HepG2 (cell line): ENCODE measurements at places on chromosomes 3 and 15. TPM values are rescaled to one million over a fixed set of nuclear protein-coding genes. Genes with fewer than 3 reads are reported as not detected.

Gene FXR1
- 132 and 205 TPM in 2 replicates for total RNA-seq

Gene BDH1
- 21.2 and 26.9 TPM in 2 replicates for total RNA-seq

DNA sequence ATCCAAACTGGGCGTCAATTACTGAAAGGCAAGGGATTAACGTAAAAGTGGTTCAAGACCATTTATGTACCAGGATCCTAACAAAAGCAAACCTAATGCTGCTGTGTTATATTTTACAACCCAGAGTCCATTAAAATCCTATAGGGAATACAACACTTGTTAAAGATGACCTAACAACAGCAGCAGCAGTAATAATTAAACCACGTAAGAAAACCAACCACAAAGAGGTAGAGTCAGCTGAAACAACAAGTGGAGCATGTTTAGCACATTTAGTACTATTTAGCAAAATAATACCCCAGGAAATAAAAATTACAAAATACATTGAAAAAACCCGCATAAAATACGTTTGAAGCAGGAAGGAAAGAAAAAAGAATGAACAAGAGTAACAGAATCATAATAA is 82.1 kb upstream of the AGBL1 start:
- no peaks in the 10 kb centered on the region for H3K27me3 ChIP-seq
- H3K27ac ChIP-seq = no peak overlapping the region
- no peaks in the 10 kb centered on the region for H3K4me1 ChIP-seq
- H3K36me3 ChIP-seq = no peaks in the 10 kb centered on the region

Gene FAM98B
- total RNA-seq = 4.7 and 8.1 TPM in 2 replicates

Gene ZPLD1
- not detected in 2 replicates for total RNA-seq

Gene SEMA5B
- total RNA-seq = not detected in 2 replicates

Gene ASB14
- not detected in 2 replicates for total RNA-seq

Gene CCR1
- total RNA-seq = not detected in 2 replicates

Gene ARL6IP5
- total RNA-seq = 19.6 and 29.6 TPM in 2 replicates

DNA sequence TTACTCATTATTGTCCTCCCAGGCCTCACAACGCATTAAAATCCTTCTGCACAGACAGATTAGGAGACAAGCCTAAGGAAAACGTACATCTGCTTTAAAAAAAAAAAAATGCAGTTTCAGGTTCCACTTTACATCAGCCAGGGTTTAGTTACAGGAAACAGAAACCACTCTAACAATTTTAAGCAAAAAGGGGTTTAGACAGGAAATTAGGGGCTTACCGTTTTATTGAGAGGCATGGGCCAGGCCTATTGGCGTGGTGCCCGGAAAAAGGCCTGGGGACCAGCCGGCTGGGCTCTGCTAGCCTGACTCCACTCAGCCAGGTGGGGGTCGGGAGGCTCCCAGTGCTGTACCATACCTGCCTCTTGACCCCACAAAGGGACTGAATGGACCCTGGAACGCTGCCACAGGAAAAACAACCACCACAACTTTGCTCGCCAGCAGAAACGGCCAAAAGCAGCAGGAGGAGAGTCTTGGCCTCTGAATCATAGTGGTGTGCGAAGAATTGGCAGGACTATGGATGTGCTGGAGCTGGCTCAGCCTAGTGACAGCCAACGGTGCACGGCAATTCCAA is 124.3 kb downstream of the CHSY1 start:
- peak; percentile 24 for DNase-seq
- H3K36me3 ChIP-seq = no peaks in the 10 kb centered on the region
- no peak overlapping the region for H3K27ac ChIP-seq

GRCh38 chr3:71035314-71035713 is 548.2 kb downstream of the FOXP1 start:
- H3K4me3 ChIP-seq = no peak overlapping the region
- H3K27ac ChIP-seq = peak overlapping the region; percentile 14
- H3K4me1 ChIP-seq = peaks cover 26% of the 10 kb centered on the region
- H3K27me3 ChIP-seq = no peaks in the 10 kb centered on the region
- DNase-seq = no peak

Gene IL5RA
- total RNA-seq = not detected in 2 replicates

Gene PIGX
- 19.2 and 21.3 TPM in 2 replicates for total RNA-seq

Gene ANKRD63
- total RNA-seq = not detected in 2 replicates

- H3K27me3 ChIP-seq = no peaks in the 10 kb centered on the region
- peak; percentile 92 for DNase-seq
- no peaks in the 10 kb centered on the region for H3K36me3 ChIP-seq
- peak overlapping the region; percentile 67 for H3K4me3 ChIP-seq
Measured at GRCh38 chr3:129224984-129225393, 24.4 kb upstream of the COPG1 start.

Gene FAH
- 75.0 and 94.1 TPM in 2 replicates for total RNA-seq

DNA sequence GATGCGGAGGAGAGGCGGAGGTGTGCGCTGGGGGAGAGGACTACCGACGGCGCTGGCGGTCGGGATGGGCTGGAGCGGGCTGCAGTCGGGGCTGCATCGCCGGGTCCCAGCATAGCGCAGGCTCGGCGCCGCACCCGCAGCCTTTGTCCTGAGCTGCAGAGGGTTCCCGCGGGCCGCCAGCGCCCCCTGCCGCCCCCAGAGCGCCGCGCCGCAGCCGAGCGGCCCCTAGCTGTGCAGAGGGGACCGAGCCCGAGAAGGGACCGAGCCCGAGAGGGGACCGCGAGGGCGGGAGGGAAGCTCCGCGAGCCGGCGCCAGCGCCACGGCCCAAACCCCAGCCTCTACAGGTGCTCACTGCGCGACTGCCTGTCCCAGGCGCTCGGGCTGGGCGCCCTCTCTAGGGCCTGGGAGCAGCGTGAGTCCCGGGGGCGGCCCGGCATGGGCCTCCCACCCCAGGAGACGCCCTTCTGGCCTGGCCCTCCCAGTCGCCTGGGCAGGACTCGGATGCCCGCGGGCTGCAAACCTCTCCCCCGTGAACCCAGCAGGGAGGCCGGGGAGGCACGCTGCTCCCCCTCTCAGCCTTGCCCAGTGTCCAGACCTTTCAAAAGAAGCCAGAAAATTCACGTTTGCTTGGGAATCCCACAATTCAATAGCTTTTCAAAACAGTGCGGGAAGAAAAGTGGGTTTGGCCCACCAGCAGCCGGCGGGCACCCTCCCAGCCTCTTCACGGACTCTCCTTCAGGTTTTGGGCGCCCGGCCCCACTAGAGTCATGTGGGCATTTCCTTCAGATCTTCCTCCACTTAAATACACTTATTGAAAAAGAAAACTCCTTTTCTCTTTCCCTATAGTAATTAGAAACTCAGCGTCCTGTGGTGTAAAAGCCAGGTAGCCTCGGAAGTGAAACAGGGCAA is 134.7 kb downstream of the TPRA1 start:
- H3K27me3 ChIP-seq = peaks cover 66% of the 10 kb centered on the region; the same call in 2 of the 3 replicates
- H3K36me3 ChIP-seq = no peaks in the 10 kb centered on the region
- no peaks in the 10 kb centered on the region for H3K4me1 ChIP-seq
- no peak overlapping the region for H3K27ac ChIP-seq
- peak; percentile 41 for DNase-seq
- no peak overlapping the region for H3K4me3 ChIP-seq

GRCh38 chr3:150238995-150239619 is 169.0 kb upstream of the TSC22D2 start:
- H3K27ac ChIP-seq = no peak overlapping the region
- peak; percentile 25 for DNase-seq

DNA sequence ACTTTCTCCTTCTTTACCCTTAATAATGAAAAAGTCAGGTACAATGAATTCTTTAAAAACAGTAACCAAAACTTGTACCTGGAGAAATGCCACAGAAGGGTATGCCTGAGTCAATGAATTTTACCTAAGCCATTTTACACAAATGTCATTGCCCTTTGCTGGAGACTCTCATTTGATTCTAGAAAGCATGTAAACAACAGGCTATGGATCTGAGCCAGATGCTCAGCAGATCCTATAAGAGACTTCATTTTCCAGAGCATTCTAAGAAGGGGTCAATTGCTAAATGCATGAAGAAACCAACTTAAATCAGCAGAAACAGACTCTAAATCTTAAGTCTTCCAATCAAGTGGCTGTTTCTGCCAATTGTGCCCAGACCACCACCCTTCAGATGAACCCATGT is 83.8 kb upstream of the GALNT15 start:
- no peak overlapping the region for H3K4me3 ChIP-seq
- no peaks in the 10 kb centered on the region for H3K4me1 ChIP-seq
- no peak for DNase-seq
- no peaks in the 10 kb centered on the region for H3K36me3 ChIP-seq
- no peaks in the 10 kb centered on the region for H3K27me3 ChIP-seq

GRCh38 chr3:131738095-131738494 is 235.3 kb upstream of the MRPL3 start:
- no peak overlapping the region for H3K27ac ChIP-seq
- H3K4me3 ChIP-seq = no peak overlapping the region
- no peak for DNase-seq
- H3K36me3 ChIP-seq = no peaks in the 10 kb centered on the region
- H3K27me3 ChIP-seq = no peaks in the 10 kb centered on the region; the same call in 1 of the 2 replicates

DNA sequence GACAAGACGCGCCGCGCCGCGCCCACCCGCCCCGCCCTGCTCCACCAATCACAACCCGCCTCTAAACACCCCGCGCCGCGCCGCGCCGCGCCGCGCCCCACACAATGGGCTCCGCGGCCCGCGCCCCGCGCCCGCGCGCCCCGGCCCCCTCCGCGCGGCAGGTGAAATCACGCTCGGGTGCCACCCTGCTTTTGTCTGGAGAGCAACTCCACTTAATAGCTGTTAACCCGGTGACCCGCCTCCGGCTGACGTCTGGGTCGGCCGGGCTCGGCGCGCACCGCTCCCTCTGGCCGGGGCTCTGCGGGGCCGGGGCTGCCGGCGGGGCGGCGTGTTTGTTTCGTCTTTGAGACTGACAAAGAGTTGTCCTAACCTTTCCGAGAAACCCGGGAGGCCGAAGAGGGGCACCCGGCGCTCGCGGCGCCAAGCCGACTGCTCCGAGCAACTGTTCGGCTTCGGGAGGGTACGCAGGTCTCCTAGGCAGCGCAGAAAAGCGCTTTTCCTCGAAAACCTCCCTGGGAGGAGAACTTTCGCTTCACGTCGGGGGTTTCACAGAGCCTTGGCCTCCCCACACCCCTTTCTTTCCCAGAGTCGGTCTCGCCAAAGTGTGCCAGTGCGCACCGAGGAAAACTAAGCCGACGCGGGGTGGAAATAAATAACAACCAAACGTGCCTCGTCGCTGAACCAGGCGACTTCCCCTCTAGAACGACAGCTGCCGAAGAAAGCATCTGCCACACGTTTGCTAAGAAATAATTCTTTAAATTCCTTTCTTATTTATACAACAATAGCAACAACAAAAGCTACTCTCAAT is 518.4 kb downstream of the FOXP1 start:
- DNase-seq = peak; percentile 45
- peak overlapping the region; percentile 90 for H3K27ac ChIP-seq
- no peaks in the 10 kb centered on the region for H3K27me3 ChIP-seq
- H3K36me3 ChIP-seq = no peaks in the 10 kb centered on the region
- H3K4me1 ChIP-seq = peaks cover 75% of the 10 kb centered on the region

Gene TOMM70
- total RNA-seq = 77.2 and 95.2 TPM in 2 replicates

Gene SOX2
- total RNA-seq = not detected in 2 replicates

Gene ESYT3
- total RNA-seq = 0.79 and 4.1 TPM in 2 replicates

GRCh38 chr15:100220058-100220768 is 121.6 kb downstream of the ADAMTS17 start:
- no peak overlapping the region for H3K4me3 ChIP-seq
- H3K36me3 ChIP-seq = no peaks in the 10 kb centered on the region
- DNase-seq = no peak
- H3K4me1 ChIP-seq = peaks cover 18% of the 10 kb centered on the region
- 0 out of 3 replicates have a peak, but pooled peaks cover 3% of the 10 kb centered on the region for H3K27me3 ChIP-seq

Gene STAC
- not detected in 2 replicates for total RNA-seq

DNA sequence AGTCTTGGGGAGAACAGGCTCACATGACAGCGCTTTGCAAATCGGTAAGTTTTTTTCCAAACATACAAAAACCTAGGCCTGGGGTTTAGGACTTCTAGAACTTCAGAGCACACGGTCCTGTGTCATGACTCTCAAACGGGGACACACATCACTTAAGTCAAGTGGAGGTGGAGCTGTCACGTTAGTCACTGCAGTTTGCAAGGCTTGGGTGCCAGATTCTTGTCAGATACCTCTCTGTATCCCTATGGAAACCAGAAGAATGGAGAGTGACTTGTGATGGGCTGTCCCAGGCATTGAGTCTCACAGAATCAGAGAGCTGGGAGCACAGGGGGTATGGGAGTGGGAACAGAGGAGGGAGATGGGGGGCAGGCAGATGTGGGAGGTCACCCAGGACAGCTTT is 64.8 kb downstream of the DUT start:
- no peaks in the 10 kb centered on the region for H3K4me1 ChIP-seq
- no peak overlapping the region for H3K4me3 ChIP-seq
- DNase-seq = no peak

Gene BTBD1
- total RNA-seq = 53.9 and 73.8 TPM in 2 replicates

DNA sequence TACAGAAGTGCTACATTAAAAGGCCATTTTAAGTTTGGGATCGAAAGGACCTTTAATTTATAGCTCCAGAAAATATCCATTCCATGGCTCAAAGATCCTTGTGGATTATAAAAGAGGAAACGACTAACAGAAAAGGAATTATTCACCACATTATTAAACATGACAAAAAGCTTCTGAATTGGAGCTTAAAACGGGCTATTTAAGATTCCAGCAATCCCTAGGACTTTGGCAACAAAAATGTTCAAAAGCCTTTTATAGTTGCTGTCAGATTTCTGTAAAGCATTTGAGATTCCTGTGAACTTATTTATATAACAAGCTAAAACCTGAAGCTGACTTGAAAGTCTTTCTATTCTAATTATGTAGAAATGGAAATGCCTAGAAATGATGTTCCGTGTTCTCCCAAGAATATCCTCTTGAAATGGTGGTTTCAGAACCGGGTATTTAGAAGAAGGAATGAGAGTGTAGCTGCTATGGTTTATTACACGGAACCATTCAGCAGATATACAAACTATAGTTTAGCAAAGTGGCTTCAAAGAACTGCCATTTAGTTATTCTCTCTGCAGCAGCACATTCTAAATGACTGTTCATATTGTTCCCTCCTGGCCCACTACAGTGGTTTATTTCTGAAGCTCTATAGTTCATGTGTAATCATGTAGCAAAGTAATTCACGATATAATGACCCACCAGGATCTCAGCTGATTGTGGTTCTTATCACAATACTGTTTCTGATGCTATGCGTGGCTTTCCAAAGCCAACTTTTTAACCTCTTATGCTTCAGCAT is 961.7 kb downstream of the FHIT start:
- no peaks in the 10 kb centered on the region for H3K4me1 ChIP-seq
- no peak overlapping the region for H3K4me3 ChIP-seq
- no peak overlapping the region for H3K27ac ChIP-seq
- H3K27me3 ChIP-seq = no peaks in the 10 kb centered on the region
